Osteocyte (in vitro differentiated cells): ENCODE measurements at places on chromosomes 7 and 10. TPM values are rescaled to one million over a fixed set of nuclear protein-coding genes. Genes with fewer than 3 reads are reported as not detected.

The PROSER2 gene
- 7.1 and 8.8 TPM in 2 replicates for total RNA-seq

The EBF3 gene
- total RNA-seq: 0.59 and 0.63 TPM in 2 replicates

The MSMB gene
- total RNA-seq: not detected in 2 replicates

DNA sequence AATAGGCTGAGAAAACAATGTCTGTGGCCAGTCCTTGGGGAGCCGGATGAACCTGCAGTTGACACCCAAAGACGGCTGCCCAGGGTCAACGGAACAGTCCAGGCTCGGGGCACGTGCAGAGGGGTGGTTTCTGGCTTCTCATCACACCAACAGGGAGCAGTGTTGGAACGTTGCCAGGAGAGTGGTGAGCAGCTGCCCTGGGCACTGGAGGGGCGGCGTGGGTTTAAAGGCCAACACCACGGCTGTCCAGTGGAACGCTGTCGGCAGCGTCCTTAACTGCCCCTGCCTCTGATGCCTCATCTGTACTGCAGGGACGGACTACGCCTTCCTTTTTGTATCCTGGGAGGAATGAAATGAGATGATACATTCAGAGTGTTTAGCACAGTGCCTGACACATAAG, 19.8 kb downstream of the JCAD start:
- no peaks in the 10 kb centered on the region for H3K4me1 ChIP-seq
- H3K27me3 ChIP-seq: no peaks in the 10 kb centered on the region
- H3K27ac ChIP-seq: no peak overlapping the region
- H3K4me3 ChIP-seq: no peak overlapping the region
- H3K36me3 ChIP-seq: peaks cover 3% of the 10 kb centered on the region

GRCh38 chr10:103246324-103246723, 637 bp downstream of the RPEL1 start:
- H3K27me3 ChIP-seq: peaks cover 13% of the 10 kb centered on the region
- no peaks in the 10 kb centered on the region for H3K36me3 ChIP-seq
- no peak for DNase-seq
- no peak overlapping the region for H3K4me3 ChIP-seq

GRCh38 chr7:12007576-12007975, 175.6 kb upstream of the THSD7A start:
- H3K36me3 ChIP-seq: no peaks in the 10 kb centered on the region
- no peak for DNase-seq
- H3K4me3 ChIP-seq: no peak overlapping the region
- no peaks in the 10 kb centered on the region for H3K4me1 ChIP-seq
- H3K27me3 ChIP-seq: peaks cover 5% of the 10 kb centered on the region

- H3K27ac ChIP-seq: no peak overlapping the region
- H3K4me1 ChIP-seq: no peaks in the 10 kb centered on the region
- no peak overlapping the region for H3K4me3 ChIP-seq
- no peaks in the 10 kb centered on the region for H3K36me3 ChIP-seq
- no peak for DNase-seq
Measured at GRCh38 chr10:9848981-9849380, 1168.7 kb upstream of the CELF2 start.
